Urinary bladder (tissue), 4 donors: ENCODE measurements at places on chromosomes 1 and 21. TPM values are rescaled to one million over a fixed set of nuclear protein-coding genes. Genes with fewer than 3 reads are reported as not detected.

GRCh38 chr1:234970401-234970730, 158.3 kb downstream of the TOMM20 start:
- no peak for DNase-seq

GRCh38 chr1:3135073-3135702, 66.2 kb downstream of the PRDM16 start:
- DNase-seq = no peak

GRCh38 chr1:150529017-150529416, 13.5 kb downstream of the FALEC start:
- no peak for DNase-seq

- DNase-seq = no peak
Observed at GRCh38 chr1:166489670-166490436, 323.1 kb upstream of the FAM78B start.

DNA sequence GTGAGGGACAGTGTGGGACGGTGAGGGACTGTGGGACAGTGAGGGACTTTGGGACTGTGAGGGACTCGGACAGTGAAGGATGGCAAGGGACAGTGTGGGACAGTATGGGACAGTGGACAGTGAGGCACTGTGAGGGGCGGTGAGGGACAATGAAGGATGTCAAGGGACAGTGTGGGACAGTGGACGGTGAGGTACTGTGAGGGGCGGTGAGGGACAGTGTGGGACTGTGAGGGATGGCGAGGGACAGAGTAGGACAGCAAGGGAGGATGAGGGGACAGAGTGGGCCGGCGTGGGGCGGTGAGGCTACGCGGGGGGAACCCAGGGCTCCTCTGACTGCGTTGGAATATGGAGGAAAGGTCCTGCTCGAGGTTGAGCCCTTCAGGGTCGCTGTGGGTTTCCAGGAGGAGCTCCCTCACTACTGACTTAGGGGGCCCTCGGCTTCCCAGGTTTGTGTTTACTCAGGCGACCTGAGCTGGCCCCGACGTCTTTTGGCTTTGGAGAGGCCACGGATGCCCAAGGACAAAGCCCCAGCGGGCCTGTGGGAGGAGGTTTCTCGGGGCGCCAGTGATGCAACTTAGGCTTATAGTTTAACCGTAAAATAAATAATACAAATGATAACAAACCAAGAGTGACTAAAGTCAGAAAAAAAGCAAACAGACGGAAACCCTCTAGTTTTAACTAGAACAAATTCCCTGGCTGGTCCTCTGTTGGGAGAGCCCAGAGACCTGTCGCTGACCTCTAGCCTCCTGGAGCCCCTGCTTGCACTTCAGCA, 1.1 kb upstream of the ERRFI1 start:
- no peak for DNase-seq

DNA sequence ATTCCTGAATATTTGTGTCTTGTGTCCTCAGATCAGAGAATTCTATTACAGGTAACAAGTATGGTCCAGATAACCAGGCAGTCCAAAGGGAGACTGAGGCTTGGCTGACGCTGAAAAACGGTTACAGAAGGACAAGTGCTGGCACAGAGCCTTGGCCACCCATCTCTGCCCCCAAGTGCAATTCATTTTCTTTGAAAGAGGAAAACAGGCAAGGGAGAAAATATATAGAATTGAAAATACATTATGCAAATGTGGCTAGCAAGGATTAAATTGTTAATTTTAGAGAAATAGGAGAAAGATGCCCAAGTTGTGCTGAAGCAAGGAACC, 1.2 kb downstream of the SORT1 start:
- DNase-seq = no peak

DNA sequence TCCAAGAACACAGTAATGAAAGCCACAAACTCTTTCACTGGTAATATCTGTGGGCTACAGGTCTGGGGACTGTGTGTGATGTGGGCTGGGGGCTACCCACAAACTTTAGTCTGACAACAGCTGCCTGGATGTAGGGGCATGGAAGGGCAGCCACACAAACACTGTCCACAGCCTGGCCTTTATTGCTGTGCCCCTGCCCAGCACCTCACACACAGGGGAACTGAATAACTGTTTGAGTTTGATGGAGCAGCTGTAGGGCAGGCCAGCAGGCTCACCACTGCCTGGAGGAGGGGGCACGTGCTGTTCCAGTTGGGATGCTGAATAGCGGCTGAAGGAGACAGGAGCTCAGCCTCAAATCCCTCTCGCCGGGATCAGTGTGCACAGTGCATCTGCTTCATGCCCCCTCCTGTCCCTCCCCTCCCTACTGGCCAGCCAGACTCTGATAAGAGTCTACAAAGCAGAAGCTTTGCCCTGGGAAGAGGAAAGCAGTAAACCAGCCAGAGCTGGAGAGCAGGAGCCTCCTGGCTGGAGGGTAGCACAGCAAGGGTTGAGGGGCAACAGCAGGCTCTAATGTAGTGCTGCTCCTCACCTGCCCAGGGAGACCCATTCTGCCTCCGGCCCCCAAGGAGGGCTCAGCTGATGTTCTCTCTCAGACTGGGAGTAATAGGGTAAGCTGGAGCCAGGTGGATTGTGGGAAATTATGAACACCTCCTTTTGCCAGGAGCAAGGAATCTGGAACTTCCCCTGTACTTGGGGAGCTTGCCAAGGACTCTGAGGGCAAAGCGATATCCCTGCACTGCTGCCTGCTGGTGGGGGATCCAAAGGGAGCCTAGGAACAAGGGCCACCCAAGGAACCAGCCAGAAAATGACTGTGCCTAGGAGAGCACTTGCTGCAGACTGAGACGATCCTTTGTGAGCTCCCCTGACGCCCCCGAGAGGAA, 70.2 kb upstream of the GOLT1A start:
- no peak for DNase-seq

DNA sequence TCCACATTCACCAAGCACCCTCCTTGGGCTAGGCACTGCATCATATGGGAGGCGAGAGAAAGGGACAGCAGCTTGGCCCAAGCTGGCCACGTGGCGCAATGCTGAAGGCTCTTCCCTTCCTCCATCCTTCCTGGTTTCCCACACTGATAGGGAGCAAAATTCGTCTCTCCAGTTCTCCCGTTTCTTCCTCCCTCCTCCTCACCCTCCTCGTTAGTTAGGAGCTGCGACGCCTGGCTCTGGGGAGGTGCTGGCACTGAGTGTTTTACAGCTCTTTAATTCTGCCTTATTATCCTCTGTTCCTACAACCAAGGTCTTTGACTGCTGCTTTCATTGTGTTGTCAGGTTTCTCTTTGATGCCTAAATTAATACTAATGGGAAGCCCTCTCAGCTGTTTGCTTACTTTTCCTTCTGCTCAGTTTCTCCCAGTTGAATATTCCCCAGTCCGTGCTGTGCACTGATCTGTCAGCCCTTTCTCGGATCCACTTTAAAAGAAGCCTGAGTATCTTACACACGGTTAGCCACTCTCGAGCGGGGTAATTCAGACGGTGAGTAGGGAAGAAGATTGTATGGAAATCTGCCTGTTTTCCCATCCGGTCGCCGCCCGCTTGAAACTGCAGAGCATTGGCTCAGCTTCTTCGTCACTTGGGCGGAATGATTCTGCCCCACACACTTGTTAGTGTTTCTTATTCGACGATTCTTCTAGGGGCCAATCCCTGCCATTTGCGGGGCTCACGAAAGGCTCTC, 56.2 kb upstream of the SMYD2 start:
- DNase-seq = no peak

- DNase-seq = no peak
Observed at GRCh38 chr1:207021139-207021861, 11.3 kb downstream of the C1orf116 start.

DNA sequence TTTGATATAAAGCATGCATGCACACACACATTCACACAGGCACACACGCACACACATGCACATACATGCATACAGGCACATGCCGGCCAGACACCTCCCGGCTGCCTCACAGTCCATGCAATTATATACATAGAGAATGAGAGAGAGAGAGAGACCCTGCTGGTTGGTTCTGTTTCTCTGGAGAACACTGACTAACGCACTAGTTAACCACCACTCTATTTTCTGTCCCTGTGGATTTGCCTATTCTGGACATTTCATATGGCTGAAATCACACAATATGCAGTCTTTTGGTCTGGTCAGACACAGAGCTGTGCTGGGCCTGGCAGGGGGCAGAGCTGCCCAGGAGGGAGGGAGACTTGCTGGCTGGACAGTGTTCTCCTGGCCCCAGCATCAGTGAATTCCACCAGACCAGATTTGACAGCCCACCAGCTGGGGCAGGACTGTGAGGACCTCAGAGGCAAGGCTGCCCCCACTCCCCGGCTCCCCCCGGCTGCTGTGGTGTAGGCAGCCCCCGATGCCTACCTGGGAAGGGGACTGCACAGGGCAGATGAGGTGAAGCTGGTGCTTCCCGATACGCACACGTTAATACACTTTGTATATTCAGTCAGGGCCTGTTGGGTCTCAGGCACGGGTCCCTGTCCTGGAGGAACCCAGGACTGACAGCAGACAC, 152.2 kb downstream of the NPHP4 start:
- no peak for DNase-seq

DNA sequence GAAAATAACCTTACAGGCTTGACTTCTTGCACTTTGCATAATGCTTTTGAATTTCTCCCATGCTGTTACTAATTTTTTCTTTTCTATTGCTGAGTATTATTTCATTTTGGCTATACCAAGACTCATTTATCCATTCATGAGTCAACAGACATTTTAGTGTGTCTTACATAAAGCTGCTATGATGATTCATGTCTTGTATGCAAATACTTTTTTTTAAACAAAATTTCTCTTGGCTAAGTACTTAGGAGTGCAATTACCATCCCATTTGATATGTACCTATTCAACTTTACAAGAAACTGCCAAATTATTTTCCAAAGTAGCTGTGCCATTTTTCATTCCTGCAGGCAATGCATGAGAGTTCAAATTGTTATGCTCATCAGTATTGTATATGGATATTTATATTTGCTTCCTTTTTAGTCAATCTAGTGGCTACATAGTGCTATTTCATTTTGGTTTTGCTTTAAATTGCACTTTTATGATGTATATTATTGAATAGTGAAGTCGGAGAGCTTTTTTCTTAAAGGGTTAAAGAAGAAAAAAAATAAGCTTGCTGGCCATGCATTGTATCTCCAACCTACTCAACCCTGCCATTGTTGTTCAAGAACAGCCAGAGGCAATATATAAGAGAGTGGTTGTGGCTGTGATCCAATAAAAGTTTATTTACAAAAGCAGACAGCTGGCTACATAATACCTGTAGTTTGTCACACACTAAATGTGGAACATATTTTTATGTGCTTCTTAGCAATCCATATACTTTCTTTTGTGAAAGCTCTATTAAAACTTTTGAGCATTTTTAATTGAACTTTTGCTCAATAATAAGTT, 862.8 kb downstream of the KCNT2 start:
- no peak for DNase-seq

Gene PWP2
- 9.2 TPM for total RNA-seq

Gene ADAM30
- not detected for total RNA-seq

Gene MCOLN3
- 3.0 TPM for total RNA-seq

Gene OXCT2
- 0.90 TPM for total RNA-seq

Gene TNNI3K
- 5.1 TPM for total RNA-seq

Gene UMODL1
- not detected for total RNA-seq

Gene RGS16
- total RNA-seq = 7.9 TPM

Gene VANGL2
- total RNA-seq = 4.1 TPM

Gene NPHS2
- not detected for total RNA-seq

Gene FTCD
- 0.48 TPM for total RNA-seq

Gene TAS1R3
- total RNA-seq = 0.48 TPM

Gene HRNR
- total RNA-seq = not detected

Gene HSD3B2
- total RNA-seq = not detected

Gene RNU1-3
- under 0.01 TPM for total RNA-seq
